Stimulated activated CD4-positive, alpha-beta T cell treated with anti-CD3 and anti-CD28 coated beads, Interleukin-15, amount 100 ng/mL, for 24 hours (primary cell): ENCODE measurements at places on chromosomes 11 and 22.

DNA sequence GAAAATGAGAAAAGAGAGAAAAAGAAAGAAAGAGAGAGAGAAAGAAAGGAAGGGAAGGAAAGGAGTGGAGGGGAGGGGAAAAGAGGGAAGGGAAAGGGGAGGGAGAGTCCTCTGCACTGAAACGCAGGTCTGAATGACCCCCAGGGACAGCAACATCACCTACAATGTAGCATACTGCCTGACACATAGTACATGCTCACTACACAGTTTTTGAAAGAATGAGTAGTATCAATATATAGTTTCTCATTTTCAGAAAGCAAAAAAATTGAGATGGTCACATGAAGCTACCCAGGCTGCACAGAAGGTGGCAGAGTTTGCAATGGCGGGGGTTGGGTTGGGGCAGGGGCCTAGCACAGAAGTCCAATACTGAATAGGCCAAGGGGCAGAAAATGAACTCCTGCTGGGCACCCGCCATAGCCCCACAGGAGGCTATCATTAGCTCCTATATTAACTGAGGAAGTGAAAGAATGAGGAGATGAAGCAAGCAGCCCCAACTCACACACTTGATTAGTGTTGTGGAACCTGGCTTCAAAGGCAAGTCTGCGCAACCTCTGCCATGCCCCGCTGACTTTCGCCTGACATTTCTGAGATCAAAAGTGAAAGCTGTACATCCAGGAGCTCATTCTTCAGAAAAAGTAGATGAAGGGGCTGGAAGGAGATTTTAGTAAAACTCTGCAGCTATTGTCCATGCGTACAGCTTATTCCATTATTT is 241.2 kb upstream of the SYN3 start:
- DNase-seq: no peak

GRCh38 chr22:24115247-24116207 is 65.8 kb upstream of the SUSD2 start:
- no peak for DNase-seq

- DNase-seq: peak; percentile 48
These were observed 914 bp downstream of the INPPL1 start for GRCh38 chr11:72225411-72225951.

DNA sequence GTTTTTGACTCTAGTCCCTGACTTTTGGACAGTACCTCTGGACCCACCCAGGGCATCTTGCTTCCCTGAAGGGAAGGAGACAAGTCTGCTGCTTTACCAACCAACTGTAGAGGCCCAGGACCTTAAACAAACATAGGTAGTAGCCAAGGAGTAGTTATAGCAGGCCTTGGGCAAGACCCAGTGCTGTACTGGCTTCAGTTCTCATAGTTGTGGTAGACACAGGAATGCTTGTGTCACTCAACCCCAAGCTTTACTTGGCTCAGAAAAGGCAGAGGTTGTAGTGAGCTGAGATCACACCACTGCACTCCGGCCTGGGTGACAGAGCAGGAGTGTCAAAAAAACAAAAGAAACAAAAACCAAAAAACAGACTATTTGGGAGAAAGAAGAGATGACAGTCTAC is 21.3 kb upstream of the OR52M1 start:
- DNase-seq: no peak

- no peak for DNase-seq
These were observed 28.6 kb downstream of the SNAP29 start for GRCh38 chr22:20887375-20887774.
